ENCODE measurements at places on chromosomes 5 and 9.

GRCh38 chr5:148214665-148215185, 11.9 kb downstream of the SPINK6 start:
- no peak for DNase-seq

DNA sequence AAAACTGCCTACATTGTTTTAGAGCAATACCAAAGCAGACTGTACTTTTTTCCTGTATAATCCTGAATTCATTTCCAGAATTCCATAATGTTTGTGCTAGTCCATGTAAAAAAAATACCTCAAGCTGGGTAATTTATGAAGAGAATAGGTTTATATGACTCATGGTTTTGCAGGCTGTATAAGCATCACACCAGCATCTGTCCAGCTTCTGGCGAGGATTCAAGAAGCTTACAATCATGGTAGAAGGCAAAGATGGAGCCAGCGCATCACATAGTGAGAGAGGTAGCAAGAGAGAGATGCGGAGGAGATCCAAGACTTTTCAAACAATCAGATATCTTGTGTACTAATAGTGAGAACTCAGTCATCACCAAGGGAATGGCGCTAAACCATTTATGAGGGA, 280.3 kb upstream of the CDH9 start:
- DNase-seq = no peak

DNA sequence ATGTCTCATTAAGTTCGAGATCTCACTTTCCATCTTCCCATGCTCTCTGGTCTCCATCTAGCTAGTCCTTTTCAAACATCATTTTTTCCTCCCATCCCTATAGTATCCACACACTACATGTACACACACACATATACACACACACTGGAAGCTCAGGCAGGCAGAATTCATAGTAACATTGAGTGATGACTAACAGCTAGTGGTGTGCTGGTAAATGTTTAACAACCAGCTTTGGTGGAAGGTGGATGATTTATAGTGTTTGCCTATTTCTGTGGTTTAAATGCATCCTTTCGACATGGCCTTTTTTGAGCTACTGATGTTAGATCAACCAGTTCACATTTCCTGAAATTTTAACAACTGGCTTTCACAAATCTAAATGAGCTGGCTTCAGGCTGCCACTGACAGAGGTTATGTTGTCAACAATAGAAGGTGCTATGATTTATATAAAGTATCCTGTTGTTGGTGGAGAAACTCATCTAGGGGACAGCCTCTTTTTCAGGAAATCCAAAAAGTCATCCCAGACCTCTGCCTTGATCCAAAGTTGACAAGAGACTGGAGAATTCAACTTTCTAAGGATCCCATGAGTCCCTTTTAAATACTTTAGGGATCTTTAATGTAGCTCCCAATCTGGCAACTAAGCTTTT, 117.8 kb downstream of the CCDC192 start:
- DNase-seq = no peak

DNA sequence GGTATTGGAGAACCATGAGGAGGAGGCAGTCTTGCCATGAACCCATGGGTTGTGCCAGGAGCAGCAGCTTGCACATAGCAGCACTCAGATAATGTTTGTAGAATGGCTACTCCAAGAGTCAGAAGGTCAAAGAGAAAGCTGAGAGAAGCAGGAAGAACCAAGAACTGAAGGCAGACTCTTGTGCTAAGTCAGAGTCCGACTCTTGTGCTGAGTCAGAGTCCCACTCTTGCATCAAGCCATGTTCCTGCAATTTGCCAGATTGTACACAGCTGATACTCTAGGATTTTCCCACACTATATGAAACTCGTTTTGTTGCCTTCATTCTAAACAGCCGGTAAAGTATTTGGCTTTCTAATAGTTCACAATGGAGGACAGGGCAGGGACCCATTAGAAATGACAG, 26.2 kb upstream of the HSPA9 start:
- DNase-seq = no peak

- DNase-seq = no peak
Observed at GRCh38 chr9:106432631-106433030, 430.3 kb upstream of the ZNF462 start.

DNA sequence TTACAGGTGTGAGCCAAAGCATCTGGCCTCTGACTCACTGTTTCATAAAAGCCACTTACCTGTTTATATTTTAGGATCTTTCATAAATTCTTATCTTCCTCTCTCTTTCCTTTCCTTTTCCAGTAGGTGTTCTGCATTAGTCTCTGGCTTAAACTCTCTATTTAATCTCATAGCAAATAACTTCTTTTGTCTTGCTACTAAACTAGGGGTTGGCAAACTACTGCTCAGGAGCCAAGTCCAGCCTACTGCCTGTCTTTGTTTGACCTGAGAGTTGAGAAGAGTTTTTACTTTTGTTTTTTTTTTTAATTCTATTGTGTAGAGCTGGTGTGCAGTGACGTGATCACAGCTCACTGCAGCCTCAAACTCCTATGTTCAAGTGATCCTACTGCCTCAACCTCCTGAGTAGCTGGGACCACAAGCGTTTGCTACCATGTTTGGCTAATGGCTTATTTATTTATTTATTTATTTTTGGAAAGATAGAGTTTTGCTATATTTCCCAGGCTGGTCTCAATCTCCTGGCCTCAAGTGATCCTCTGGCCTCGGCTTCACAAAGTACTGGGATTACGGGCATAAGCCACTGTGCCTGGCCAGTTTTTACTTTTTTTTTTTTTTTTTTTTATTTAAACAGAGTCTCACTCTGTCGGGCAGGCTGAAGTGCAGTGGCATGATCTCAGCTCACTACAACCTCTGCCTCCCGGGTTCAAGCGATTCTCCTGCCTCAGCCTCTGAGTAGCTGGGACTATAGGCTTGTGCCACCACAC, 5.4 kb upstream of the NDFIP1 start:
- DNase-seq = no peak

DNA sequence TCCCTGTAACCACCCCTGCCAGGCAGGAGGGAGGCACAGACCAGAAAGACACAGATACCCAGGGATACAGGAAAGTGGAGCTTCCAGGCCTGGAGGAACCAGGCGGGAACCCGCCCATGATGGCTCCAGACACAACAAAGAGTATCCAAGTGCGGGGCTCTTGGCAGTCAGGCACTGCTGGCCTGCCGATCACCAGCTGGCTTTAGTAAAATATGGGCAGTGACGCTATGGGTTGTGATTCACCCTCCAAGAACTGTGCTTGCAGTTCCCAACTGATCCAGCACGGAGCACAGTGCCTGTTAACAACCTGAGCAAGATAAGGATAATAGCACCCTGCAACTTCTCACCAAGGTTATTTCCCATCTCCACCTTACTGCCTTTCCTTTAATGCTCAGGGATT, 463.3 kb downstream of the IRX1 start:
- DNase-seq = no peak

DNA sequence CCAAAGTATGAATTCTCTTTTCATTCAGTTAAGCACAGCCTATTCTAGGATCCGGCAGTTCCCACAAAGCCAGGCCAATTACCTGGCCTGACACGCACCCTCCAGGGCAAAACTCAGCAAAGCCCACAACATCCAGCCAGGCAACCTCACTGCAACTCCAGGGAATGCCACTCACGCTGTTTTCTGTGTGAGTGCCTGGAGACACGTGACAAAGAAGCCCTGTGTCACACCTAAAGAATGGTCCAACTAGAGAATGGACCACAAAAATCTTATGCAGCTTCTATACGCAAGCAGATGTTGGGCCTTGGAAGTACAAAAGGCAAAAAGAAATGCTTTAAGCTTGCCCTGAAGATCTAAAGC, 20.2 kb downstream of the RETREG1 start:
- no peak for DNase-seq

GRCh38 chr5:172747471-172747870, 23.5 kb downstream of the DUSP1 start:
- no peak for DNase-seq

GRCh38 chr9:128499920-128500319, 4.6 kb upstream of the GLE1 start:
- DNase-seq = no peak

GRCh38 chr5:36751886-36752285, 124.7 kb upstream of the NIPBL start:
- DNase-seq = no peak

- DNase-seq = no peak
Observed at GRCh38 chr5:153974131-153974812, 64.4 kb downstream of the FAM114A2 start.

GRCh38 chr9:81844131-81844567, 84.1 kb upstream of the SPATA31D4 start:
- no peak for DNase-seq

DNA sequence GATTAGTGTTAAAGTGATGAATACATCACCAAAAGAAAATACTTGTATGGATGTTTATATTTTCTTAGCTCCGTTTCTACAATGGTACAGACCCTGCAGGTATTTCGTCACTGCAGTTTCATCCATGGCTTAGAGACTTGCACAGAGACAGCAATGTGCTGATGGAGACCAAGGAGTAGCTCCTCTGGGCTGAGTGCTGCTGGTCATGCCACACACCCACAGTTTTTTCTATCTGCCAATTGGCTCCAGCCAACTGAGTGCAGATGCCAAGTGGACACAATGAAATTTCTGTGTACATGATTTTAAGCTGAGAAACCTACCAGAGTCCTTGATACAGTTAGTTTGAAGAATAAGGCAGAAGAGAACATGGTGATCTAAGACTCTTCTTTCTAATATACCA, 145.9 kb upstream of the ADCY2 start:
- no peak for DNase-seq

GRCh38 chr5:31049936-31050704, 143.4 kb upstream of the CDH6 start:
- DNase-seq = no peak

DNA sequence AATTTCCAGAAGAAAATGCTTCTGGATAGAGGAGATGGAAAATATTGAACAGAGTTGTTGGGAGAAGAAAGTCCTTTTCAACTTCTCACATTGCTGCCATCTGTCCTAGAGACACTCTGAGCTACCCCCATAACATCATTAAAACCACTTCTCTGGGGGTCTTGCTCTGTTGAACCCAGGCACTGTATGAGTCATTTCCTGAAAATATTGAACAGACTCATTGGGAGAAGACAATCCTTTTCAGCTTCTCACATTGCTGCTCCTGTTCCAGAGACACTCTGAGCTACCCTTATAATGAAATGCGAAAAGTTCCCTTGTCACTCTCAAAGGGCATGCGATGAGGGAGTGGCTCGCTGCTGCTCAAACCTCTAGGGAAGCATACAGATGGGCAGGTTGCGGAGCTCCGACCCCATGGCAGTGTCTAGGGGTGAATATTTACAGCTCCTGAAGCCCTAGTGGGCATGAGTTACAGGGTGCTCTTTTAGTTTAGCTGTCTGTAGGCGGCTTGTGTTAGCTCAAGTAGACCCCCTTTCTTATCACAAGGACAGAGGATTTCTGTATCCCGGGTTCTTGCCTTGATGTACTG, 90.7 kb downstream of the CDKN2A start:
- no peak for DNase-seq

GRCh38 chr5:177433658-177434217, 7.3 kb downstream of the GRK6 start:
- no peak for DNase-seq

DNA sequence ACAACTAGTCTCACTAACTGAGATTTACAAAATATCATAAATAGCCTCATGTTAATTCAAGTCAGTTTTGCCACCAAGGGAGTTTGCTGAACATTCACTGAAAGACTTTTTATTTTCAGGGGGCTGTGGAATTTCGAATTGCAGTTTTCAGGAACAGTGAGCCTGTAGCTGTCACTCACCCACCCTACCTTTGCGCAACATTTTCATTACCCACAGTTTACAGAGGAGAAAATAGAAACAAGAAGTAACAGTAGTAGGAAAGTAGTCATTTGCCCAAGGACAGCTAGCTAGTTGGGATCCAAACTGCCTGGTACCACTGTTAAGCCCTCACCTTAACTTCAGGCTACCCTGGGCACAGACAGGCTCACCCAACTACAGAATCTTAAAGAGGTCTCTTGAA, 154.1 kb downstream of the ADAMTS12 start:
- no peak for DNase-seq

GRCh38 chr5:110536120-110537115, 190.1 kb downstream of the TMEM232 start:
- DNase-seq = no peak

- no peak for DNase-seq
Observed at GRCh38 chr5:176884571-176884890, 14.6 kb downstream of the HK3 start.

- DNase-seq = no peak
Observed at GRCh38 chr5:134509308-134510040, 16.0 kb upstream of the JADE2 start.

GRCh38 chr5:27048510-27048909, 10.1 kb upstream of the CDH9 start:
- DNase-seq = no peak

- DNase-seq = no peak
Observed at GRCh38 chr5:171692107-171692506, 93.5 kb upstream of the SMIM23 start.

GRCh38 chr5:122163121-122164069, 34.0 kb downstream of the ZNF474 start:
- DNase-seq = no peak

Measured in activated CD4-positive, alpha-beta T cell treated with anti-CD3 and anti-CD28 coated beads, Interleukin-2, amount 50 U/mL, for 24 hours (primary cell).